ENCODE measurements at places on chromosomes 1 and 21.

- no peak for DNase-seq
Observed at GRCh38 chr1:164971921-164972415, 384.5 kb downstream of the LMX1A start.

GRCh38 chr1:235160383-235160956 is 580 bp downstream of the RBM34 start:
- no peak for DNase-seq

DNA sequence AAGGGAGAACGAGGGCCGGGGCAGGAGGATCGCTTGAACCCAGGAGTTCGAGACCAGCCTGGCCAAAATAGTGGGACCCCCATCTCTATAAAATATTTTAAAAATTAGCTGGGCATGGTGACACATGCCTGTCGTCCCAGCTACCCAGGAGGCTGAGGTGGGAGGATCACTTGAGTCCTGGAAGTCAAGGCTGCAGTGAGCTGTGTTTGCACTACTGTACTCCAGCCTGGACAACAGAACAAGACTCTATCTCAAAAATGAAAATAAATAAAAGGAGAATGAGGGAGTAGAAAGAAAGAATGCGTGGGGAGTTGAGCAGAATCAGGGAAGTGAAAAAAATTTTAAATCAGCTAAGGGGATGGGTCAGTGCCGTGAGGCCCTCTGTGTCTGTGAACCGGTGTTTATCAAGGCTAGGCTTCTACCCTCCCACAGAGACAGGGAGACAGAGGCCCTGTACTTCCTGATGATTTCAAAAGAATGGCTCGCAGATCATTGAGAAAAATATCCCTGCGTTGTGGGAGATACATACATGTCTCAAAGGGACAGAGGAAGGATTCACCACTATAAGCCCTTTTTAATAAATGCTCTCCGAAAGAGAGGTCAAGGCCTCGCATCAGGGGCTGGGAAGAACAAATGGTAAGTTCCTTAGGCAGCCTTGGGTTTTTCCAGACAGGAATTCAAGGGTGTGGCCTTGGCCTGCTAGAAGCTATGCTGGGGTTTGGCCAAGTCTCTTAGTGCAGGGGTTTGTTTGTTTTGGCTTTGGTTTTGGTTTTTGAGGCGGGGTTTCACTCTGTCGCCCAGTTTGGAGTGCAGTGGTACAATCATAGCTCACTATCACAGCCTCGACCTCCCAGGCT is 20.7 kb downstream of the IL10RB start:
- DNase-seq: no peak

- no peak for DNase-seq
Observed at GRCh38 chr1:165629848-165630628, 996 bp upstream of the MGST3 start.

GRCh38 chr1:119829625-119830024 is 18.4 kb upstream of the REG4 start:
- DNase-seq: no peak

DNA sequence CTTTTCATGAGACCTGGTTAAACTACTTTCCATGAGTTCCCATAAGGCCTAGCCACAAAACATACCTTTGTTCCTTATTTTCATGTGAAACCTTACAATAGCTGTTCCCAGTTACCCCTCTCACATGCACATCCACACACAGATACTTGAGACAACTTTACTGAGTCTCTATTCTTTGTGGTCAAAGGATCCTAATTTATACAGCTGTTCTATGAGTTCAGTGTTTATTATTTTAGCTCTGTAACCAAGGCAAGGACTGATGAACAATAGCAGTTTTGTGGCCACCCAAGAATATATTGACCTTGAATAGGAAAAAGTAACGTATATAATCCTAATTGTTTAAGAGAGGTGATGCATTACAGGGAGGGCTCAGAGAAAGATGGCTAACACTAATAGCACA is 160.5 kb upstream of the CACYBP start:
- DNase-seq: no peak

DNA sequence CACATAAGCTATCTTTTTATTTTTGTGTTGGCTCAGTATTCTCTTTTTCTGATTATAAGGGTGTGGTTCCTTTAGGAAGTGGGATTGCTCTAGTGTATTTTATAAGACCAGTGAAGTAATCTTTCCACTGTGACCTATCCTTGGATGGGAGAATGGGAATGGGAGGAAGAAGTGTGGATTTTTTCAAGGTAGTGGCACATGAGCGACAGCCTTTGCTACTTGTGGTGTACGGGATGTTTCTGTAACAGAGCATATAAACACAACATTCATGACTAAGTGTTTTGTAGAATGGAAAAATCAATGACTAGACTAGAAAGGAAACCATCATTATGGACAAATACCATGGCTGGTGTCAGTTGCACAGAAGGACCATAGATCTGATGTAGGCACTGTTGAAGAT is 209.6 kb downstream of the GIPC2 start:
- DNase-seq: no peak

DNA sequence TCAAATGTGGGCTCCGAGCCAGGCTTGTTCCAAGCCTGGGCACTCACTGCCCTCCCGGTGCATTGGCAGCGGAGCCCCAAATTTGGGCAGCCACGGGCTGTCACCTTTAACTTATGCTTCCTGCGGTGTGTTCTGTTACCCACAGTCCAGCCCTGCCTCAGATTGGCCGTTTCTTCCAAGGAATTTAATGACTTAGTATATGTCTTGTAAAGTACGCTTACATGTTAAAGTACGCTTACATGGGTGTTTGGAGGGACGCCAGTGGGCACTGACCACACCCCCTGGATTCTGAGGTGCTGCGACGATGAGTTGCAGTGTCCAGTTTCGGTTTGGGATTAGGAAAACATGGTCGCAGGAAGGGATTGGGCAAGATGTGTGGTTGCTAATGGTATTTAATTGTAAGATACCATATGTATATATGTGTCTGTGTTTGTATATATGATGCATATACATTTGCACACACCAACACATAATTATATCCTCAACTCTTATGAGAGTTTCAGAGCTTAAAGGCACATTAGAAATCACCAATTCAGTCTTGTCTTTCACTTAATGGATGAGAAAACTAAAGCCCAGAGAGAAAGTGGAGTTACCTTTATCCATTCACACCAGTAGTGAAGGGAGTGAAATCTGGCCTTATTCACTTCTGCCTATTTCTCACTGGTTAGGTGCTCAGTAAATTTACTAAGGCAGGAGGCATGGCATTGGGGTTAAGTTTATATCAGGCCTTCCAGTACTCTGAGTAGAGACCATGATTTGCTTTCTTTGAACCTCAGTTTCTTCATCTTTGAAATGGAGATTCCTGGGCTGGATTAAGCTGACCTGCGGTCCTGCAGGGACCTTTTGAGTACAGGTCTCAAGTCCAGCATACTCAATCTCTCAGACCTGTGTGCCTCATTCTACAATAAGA is 1.0 kb downstream of the SMYD2 start:
- DNase-seq: no peak

DNA sequence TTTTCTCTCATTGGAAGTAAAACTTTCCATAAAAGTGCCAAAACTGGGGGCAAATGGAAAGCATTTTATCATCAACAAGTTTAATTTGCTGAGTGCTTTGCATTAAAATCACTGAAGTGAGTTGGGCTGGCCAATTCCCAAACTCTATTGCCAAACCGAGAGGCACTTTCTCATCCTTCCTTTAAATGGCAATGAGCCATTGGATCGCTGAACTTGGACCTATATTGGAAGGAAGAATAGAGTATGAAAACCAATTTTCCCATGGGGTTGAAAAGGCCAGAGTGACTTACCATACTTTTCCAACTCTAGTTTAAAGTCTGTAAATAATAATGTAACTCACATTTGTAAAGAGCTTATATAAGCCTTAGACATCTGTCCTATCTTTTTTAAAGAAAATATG is 189.1 kb upstream of the C1orf87 start:
- no peak for DNase-seq

- DNase-seq: no peak
Observed at GRCh38 chr1:230065161-230065560, 1.9 kb upstream of the GALNT2 start.

DNA sequence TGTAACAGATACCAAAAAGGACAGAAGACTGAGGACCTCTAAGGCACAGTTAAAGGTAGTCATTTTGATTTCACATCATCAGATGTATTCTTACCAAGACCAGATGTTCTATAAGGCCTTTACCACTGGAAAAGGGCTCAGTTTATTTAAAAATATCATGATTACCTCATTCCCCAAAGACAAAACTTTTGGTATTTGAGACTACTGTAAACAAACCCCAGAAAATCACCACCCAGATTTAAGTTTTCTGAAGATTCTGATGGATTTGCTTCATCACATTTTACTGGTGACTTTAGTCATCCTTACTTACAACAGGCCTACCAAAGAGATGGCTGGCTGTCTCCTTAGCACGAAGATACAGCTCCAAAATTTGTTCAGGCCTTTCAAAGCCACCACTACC is 8.3 kb downstream of the ENAH start:
- DNase-seq: no peak

Data from activated CD4-positive, alpha-beta T cell treated with anti-CD3 and anti-CD28 coated beads for 1 hour (primary cell).